ENCODE measurements at places on chromosomes 1 and 21.

DNA sequence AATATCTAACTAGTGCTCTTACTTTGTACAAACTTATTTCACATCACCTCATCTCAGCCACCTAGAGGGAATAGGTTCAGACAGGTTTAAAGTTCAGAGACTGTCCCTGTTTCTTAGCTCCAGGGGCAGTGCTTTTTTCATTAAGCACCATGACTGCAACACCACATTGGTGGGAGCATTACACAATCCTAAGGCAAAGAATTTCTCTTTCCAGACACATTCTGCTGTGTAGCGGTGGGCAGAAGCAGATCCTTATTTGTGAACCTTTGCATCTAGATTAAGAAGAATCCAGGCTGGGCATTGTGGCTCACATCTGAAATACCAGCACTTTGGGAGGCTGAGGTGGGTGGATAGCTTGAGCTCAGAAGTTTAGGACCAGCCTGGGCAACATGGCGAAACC, 16.1 kb downstream of the LCA5L start:
- DNase-seq: no peak

DNA sequence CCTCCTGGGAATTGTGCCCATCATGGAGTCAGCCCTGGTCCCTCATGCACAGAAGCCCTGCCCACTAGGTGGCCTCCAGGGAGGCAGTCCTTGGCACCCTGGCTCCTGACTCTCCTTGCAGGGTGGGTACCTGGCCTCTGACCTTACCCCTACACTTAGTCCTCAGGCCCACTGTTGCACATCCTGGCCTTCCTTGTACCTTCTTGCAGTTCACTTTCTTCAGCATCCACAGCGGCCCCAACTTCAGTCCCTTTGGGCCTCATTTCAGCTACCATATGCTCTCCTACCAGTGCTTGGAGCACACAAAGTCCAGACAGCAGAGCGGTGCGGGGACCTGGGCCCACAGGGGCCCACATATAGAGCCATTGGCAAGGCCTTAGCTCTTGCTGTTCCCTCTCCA, 19.2 kb upstream of the PARP1 start:
- no peak for DNase-seq

GRCh38 chr1:187267827-187268226, 439.1 kb downstream of the PLA2G4A start:
- no peak for DNase-seq

- DNase-seq: no peak
Observed at GRCh38 chr1:210496063-210496462, 167.4 kb downstream of the HHAT start.

DNA sequence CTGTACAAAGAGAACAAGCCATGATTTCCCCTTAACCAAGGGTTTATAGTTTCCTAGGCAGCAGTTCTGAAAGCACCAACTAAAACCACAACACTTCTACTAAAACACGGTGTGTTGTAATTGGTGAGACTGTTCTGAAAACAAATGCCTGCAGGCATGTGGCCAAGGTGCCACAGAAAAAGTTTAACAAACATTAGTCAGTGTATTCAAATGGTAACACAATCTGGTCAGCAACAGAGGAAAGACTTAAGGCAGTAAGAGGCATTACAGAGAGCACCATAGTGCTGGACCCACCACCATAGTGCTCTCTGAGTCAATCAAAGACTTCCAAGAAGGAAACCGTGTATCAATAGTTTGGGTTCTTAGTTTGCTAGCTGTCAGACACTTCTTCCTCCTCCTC, 16.7 kb downstream of the SNIP1 start:
- no peak for DNase-seq

- no peak for DNase-seq
Observed at GRCh38 chr1:214700437-214700836, 97.4 kb downstream of the CENPF start.

DNA sequence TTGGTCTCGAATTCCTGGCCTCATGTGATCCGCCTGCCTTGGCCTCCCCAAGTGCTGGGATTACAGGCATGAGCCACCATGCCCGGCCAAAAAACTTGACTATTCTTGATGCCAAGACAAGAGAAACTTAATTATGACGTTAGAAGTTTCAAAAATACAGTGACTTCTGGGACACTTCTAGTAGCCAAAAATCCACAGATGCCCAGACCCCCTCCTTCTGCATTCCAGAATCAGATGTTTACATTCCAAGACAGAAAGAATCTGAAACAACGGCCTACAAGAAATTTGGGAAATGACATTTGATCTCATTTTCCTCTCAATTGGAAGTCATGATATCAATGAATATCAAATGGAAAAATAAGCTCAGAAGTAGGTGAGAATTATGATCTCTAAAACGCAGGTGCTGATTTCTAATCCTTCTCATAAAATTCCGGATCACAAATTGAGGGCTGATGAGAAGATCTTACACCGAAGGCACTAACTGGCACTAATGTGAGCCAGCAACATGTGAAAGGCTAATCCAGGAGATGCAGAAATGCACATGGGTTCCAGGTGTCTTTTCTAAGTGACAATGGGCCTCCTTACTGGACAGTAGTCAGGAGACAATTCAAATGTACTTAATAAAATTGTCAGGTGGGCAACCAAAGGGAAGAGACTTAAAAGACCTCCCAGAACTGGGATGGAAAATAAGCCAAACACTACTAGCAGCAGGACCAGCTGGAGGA, 5.5 kb downstream of the RAB29 start:
- DNase-seq: no peak

- no peak for DNase-seq
Observed at GRCh38 chr1:146031476-146031875, 9.9 kb upstream of the HJV start.
